Heart left ventricle (tissue), 16 donors: ENCODE measurements at places on chromosomes 3 and 15.

GRCh38 chr3:192445770-192446644, 281.3 kb downstream of the FGF12 start:
- peak; percentile 62 for DNase-seq

DNA sequence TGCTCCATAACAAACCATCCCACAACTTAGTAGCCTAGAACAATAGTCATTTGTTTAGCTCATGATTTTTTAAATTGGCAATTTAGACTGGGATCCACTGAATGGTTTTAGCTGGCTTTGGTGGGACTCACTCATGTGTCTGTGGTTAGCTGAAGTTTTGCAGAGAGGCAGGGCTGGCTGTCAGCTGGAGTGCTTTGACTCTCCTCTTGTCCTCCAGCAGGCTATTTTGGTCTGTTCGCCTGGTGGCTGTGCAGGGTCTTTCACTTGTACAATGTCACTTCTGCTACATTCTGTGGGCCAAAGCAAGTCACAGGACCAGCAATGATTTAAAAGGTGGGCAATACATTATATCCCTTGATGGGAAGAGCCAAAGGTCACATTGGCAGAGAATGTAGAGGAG, 1146.5 kb downstream of the ROBO2 start:
- DNase-seq = no peak

GRCh38 chr3:55484801-55485791, 2.0 kb downstream of the WNT5A start:
- peak; percentile 74 for DNase-seq

- DNase-seq = no peak
Measured at GRCh38 chr3:184189421-184189820, 3.4 kb downstream of the ABCF3 start.

DNA sequence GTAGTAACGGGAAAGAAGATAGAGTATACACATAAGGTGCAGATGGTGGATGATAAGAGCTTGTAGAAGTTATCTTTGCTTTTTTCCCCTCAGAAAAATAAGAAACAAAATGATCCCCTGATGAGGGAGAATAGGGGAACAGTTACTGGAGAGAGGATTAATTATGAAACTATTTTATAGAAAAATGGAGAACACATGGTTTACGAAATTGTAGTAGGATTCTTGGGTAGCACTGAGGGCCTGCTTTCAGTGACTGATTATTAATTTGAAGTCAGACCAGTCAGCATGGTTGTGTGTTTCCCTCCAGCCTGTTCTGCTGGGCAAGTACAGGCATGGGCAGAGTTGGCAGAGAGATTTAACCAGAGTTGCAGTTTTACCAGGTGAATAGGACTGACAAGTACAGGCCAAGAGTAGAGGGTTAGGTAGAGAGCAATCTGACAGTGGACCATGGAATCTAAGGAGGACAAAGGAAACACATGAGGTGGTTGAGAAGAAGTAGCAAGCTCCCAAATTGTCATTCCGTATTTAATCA, 5.9 kb downstream of the SLC49A4 start:
- DNase-seq = no peak

GRCh38 chr3:134564991-134565390, 79.1 kb downstream of the CEP63 start:
- DNase-seq = no peak

- DNase-seq = no peak
Measured at GRCh38 chr15:34976073-34976472, 6.5 kb upstream of the AQR start.

GRCh38 chr15:68032672-68033071, 21.4 kb upstream of the PIAS1 start:
- DNase-seq = no peak

DNA sequence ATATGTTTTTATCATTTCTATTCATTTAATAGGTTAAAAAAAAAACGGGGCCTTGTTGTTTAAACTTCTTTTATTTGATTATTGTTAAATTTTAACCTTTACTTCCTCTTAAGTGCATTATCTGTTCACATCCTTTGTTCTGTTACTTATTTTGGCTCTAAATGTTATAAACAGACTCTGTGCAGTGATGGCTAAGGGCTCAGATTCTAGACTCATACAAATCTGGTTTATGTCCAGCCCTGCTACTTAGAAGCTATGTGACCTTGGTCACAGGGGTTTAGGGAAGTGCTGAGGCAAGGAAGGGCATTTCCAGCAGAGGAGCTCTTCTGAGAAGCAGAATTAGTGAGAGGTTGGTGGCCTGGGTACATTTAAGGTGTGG, 55.3 kb upstream of the VILL start:
- DNase-seq = no peak

DNA sequence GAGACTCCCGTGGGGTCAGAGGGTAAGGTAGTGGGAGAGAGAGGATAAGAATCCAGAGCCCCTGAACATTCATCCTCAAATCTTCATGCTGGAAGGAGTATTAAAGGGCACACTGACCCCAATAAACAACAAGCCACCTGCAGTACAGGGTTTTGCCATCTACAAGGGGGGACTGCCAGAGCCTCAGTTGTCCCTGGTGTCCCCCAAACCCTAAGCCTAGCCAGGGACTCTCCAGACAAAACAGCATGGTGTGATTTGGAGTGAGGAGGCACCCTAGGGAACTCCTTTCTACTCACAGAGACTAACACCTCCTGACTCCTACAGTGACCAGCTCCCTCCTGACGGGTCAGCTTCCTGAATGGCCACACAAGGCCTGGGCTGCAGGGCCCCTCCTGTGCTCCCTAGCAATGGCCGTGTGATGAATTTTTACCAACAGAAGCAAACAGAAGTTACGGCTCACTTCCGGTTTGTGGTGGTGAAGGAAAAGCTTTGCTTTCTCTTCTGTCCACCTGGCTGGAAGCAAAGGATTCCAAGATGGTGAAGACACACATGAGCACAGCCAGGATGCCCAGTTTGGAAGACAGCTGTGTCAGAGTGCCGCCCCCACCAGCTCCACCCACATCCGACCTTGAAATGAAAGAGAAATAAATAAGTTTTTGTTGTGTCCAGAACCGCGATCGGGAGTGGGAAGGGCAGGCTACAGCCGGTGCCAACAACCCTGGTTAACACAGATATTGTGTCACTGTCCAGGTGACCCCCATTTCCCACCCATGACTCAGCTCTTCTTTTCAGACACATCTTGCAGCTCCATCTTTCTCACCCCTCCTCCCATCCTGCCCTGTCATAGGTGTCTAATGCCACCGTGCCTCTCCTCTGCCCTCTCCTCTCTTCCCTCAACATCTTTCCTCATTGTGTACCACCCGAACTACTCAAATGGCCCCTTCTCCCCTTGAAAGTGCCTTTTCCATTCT, 69.6 kb upstream of the ATP13A3 start:
- DNase-seq = no peak

DNA sequence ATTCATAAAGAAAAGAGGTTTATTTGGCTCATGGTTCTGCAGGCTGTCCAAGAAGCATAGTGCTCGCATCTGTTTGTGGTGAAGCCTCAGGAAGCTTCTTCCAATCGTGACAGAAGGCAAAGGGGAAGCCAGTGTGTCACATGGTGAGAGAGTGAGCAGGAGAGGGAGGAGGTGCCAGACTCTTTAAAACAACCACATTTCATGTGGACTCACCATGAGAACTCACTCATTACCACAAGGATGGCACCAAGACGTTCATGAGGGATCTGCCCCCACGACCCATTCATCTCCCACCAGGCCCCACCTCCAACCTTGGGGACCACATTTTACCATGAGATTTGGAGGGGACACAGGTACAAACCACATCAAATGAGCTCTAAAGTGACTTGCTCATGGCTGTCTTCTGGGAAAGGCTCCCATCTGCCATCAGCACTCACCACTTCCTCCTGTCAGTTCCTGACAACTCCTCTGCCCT, 327.3 kb upstream of the TLE3 start:
- no peak for DNase-seq

DNA sequence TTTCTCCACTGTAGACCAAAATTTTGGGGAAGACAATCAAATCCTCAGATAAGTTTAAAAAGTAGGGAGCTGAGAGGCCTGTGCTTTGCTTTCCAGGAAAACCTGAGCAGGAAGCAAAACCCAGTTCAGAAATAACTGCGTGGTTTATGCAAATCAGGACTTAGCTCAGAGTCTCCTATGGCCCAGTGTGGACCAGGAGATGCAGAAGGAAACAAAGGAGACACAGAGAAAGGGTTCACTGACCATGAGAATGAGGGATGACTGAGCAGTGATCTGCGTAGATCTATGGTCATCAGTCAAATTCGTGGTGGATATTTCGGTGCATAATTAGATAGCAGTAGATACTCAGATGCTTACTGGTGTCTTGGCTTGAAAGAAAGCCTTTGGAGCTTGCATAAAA, 196.6 kb downstream of the TPRG1 start:
- no peak for DNase-seq

DNA sequence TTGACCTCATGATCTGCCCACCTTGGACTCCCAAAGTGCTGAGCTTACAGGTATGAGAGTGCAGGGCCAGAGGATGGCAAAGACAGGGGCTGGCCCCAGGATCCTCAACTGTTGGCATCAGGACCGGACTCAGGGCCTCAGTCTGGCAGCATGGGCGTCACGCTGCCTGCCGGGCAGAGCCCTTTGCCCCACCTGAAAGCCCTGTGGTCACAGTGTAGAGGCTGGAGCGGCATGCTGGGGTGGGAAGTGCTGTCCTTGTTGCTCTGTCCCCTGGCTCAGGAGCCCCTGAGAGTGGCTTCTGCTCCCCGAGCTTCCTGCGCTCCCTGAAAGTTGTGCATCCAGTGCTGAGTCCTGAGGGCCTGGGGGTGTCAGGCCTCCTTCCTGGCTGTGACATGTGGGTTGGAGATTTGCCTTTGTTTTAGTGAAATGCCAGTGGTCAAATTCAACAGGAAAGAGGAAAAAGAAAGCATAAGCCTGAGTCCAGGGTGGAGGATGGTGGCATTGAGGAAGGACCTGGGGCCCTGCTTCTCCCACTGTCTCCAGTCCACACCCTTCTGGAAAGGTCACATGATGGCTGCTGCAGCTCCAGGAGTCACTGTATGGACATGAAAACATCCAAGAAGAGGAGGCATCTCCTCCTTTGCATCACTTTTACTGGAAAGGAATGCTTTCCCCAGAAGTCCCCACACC, 147.2 kb downstream of the OR4M2 start:
- DNase-seq = no peak

DNA sequence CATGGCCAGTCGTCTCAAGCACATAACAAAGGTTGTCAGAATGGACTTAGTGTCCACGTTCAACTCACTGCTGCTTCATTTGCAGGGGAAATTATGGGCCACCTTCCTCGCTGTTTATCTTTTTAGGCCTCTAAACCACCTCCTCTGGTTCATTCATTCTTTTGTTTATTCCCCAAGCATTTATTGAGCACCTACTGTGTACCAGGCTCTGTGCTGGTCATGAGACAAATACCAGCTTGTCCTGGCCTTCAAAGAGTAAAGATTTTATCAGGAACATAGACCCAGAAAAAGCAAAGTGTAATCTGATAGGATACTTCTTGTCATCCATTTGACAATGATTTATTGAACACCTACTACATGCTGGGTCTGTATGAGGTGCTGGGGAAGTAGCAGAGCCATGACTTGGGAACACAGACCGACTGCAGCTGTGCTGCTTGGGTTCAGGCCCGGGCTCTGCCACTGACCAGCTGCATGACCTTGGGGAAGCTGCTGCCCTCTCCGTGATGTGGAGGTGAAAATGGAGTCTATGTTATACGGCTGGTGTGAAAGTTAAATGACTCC, 63.4 kb upstream of the SLC6A6 start:
- DNase-seq = no peak

- DNase-seq = no peak
Measured at GRCh38 chr3:64518950-64519349, 168.8 kb downstream of the ADAMTS9 start.

DNA sequence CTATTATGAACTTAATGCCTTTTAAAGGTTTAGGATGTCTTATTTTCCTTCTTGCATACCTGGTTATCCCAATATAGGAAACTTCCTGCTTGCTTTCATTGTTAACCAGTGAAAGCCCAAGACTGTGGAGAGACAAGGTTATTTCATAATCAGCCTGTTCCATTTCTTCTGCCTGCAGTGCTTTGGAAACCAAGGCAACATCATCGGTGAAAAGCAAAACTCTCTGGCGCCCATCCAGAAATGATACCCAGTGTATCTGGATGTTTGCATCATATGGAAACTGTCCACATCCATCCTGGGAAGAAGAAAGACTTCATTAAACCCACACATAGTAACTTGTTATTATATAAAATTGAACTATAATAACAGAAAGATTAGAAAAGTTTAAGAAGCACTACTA, 170.1 kb downstream of the VPS13C start:
- DNase-seq = no peak

DNA sequence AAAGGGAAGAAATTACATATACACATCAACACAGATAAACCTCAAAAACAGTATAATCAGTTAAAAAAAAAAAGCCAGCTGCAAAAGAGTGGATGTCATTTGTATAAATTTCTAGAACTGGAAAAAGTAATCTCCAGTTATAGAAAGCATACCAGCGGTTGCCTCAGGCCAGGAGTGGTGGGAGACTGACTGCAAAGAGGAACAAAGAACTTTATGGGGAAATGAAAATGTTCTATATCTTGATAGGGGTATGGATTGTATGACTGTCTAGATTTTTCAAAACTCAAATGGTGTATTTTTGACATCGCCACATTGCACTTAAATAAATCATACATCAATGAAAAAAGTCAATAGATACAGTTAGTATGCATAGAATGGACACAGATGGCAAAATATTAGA, 241.6 kb downstream of the SCAPER start:
- DNase-seq = no peak

DNA sequence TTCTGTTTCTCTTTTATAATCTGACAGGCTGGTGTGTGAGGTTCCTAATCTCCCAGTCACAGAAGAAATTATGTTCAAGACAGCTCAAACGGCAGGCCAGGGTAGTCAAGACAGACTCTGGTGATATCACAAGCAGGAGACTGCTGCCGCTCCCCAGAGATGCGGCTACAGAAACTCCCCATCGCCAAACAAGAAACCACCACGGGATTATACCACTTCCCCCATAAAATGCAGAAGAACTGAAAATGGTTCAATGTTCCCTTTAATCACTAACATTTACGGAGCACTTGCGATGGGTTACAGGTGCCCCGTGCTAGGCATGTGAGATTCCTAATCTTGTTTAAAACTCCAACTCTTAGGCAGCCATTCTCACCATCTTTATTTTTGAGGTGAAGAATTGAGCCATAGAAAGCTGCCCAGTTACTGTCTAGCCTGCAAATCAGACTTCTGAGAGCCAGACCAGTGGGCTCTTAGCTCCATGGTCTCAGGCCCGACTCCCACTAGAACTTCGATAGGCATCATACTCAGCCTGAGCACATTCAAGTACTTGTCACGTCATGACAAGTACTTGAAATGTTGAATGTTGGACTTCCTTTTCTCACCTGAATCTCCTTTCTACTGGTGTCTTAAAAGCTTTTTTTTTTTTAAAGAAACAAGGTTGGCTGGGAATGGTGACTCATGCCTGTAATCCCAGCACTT, 58.4 kb downstream of the TBC1D2B start:
- no peak for DNase-seq

- DNase-seq = no peak
Measured at GRCh38 chr3:150764566-150764965, 1.6 kb upstream of the SIAH2 start.

DNA sequence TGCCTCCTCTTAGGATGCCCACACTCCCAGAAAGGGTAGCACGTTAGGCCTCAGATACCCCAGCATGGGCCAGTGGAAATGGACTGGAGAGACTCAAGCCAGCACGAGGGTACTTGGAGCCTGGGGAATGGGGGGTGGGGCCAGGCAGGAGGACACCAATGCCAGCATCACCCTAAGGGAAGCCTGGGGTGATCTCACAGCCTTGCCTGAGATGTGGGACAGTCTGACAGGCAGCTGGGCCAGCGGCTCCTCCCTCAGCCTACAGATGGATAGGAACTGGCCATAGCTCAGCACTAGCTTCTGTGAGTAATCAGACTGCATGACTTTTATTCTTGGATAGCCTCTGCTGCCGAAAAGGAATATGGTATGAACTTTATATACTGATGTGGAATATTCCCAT, 59.6 kb upstream of the MRPS22 start:
- DNase-seq = no peak
